NAMALWA (cell line): ENCODE measurements at places on chromosomes 7 and 10.
A peak's percentile ranks its signal among the peaks of the same experiment; 100 is the strongest.

DNA sequence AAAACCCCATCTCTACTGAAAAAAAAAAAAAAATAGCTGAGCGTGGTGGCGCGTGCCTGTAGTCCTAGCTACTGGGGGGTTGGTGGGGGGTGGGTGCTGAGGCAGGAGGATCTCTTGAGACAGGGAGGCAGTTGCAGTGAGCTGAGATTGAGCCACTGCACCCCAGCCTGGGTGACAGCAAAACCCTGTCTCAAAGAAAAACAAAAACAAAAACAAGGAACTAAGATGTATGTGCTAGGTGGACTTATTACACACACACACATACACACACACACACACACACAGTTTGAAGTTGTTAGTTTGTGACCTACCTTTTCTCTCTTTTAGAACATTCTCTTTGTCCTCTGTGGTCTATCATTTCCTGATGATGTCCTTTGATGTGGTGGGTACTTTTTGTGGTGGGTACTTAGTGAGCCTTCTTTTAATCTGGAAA lies 53.5 kb downstream of the EXOC6 start:
- no peak for DNase-seq

DNA sequence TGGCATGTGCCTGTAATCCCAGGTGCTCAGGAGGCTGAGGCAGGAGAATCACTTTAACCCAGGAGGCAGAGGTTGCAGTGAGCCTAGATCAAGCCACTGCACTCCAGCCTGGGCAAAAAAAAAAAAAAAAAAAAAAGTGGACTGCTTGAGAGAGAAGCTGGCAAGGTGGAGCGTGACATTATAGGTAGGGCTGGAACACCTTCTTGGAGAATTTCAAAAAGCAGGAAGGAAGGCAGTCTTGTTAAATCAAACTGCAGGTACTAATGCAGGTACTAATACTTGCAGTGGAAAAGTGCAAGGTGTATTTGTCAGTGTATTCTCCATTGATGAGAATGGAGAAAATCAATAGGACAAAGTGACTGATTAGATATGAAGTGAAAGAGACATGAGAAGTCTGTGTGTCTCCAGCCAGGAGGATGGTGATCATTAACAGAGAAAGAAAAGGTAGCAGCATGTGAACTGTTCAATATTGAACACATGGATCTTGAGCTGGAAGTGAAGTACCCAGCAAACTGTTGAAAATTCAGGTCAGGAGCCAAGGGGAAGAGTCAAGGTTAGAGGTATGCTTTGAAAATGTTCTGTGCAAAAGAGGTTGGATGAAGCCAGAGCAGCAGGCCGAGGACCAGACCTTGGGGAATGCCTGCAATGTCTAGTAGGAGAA lies 12.6 kb upstream of the SLC16A12 start:
- DNase-seq, result no peak

GRCh38 chr10:3570855-3571266 lies 214.1 kb downstream of the KLF6 start:
- no peak for DNase-seq

DNA sequence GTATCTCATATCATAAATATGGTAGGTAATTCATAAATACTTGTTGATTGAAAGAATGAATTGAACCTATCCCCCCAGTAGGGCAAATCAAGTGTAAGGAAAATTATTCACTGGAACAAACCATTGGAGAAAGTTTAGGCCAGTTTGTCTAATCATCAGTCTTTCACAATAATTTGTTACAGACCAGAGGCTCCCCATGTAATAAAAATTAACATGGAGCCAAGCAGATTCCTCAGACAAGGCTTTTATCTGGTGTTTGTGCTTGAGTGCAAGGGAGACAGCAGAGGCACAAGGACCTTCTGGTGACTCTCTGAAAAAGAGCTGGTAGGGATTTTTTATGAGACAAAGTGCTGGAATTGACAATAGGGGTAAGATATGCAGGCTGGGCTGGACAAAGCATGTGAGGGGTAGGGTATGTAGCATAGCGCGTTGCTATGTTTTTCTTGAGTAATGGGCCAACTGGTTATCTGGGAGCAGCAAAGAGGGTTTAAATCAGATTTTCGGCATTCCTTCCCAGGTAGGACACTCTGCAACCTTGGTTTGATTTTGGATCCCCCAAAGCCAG lies 7.8 kb upstream of the PANK1 start:
- no peak for DNase-seq

GRCh38 chr7:37201003-37201875 lies 247.4 kb downstream of the ELMO1 start:
- DNase-seq, result peak; percentile 80

GRCh38 chr7:117347480-117347879 lies 24.6 kb upstream of the WNT2 start:
- no peak for DNase-seq

GRCh38 chr7:128833148-128833945 lies 3.1 kb downstream of the FLNC start:
- no peak for DNase-seq

- no peak for DNase-seq
These were observed 16.0 kb upstream of the PPIF start for GRCh38 chr10:79331226-79331625.

- DNase-seq, result no peak
These were observed 161.9 kb downstream of the BMPER start for GRCh38 chr7:34067005-34067778.

DNA sequence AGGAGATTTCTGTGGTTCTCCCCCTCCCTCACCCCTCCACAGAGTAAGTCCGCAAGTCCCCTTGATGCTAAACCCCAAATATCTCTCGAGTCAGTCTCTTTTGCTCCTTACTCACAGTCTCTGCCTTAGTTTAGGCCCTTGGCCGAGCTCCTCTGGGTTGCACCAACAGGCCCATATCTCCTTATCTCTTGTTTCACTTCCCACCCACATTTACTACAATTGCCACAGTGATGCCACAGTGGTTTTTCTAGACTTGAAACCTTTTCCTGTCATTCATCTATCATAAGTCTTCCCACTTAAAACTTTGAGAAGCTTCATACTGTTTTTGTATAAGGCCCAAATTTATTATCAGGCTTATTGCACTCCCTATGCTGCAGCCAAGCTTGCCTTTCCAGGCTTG lies 23.4 kb upstream of the NME8 start:
- DNase-seq, result no peak

DNA sequence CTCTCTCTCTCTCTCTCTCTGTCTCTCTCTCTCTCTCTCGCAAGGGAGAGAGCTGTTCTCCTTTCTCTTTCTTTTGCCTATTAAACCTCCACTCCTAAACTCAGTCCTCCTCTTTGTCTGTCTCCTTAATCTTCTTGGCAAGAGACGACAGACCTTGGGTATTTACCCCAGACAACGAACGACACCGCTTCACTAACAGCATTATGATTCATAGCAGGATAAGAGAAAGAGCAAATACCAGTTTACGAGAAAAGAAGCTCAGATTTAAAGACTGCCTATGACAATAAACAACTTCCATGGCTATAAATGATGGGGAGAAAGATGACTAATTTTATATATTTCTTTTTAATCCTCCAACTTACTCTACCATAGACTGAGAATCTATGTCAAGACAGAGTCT lies 1396.5 kb upstream of the CELF2 start:
- DNase-seq, result no peak

- DNase-seq, result no peak
These were observed 31.3 kb downstream of the FZD1 start for GRCh38 chr7:91295576-91295975.

DNA sequence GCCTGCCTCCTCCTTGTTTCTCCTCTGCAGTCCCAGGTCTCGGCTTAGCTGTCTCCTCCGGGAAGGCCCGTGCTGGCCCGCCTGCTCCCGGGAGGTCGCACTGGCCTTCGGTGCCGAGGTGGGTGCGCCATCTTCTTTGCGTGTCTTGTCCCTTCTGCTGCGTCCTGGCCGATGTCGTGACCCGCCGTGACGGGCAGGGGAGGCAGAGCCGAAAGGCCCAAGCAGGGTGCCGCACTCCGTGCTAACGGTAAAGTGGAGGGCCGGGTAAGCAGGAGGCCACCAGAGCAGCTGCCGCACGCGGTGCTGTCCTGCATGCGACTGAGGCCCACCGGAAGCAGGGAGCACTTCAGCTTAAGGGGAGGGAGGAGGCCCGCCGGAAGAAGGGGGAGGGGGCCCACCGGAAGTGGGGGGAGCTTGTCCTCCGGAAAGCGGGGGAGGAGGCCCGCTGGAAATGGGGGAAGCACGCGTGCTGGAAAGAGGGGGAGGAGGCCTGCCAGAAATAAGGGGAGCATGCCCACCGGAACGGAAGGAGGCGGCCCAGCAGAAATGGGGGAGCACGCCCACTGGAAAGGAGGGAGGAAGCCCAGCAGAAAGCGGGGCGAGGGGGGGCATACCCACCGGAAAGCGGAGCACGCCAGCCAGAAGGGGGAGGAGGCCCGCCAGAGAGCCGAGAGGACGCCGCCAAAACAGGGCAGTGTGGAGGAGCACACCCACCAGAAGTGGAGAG lies 71.4 kb downstream of the PROSER2 start:
- DNase-seq, result no peak
